ENCODE measurements at places on chromosomes 3 and 15.
A peak's percentile ranks its signal among the peaks of the same experiment; 100 is the strongest.

GRCh38 chr3:170027233-170028102, 10.3 kb upstream of the GPR160 start:
- DNase-seq: no peak

DNA sequence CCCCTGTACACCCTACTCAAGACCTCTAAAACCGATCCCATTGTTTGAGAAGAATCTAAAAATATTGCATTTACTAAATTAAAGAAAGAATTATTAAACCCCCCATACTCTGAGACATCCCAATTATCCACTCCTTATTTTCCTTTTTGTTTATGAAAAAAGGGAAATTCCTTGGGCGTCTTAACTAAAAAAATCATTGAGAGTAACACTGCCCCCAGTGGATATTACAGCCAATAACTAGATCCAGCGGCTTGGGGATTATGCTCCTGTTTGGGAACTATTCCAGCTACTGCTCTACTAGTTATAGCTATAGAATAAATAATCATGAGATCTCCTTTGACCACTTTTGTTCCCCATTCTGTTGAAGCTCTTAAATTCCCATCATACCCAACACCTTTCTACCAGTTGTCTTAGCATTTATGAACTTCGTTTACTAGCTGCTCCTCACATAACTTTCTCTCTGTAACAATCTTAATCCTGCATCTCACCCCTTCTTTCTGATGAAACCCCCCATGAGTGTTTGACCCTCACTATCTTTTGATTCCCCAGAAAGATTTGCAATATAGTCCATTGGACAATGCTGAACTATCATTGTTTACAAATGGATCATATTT, 12.7 kb upstream of the CFAP91 start:
- no peak for DNase-seq

- no peak for DNase-seq
Measured at GRCh38 chr3:55579496-55579895, 92.4 kb upstream of the WNT5A start.

GRCh38 chr3:159266779-159267178, 464.9 kb downstream of the MFSD1 start:
- DNase-seq: no peak

GRCh38 chr3:151305060-151305774, 11.4 kb downstream of the GPR87 start:
- no peak for DNase-seq

- DNase-seq: peak; percentile 31
Measured at GRCh38 chr3:126340943-126341754, 16.1 kb downstream of the KLF15 start.

DNA sequence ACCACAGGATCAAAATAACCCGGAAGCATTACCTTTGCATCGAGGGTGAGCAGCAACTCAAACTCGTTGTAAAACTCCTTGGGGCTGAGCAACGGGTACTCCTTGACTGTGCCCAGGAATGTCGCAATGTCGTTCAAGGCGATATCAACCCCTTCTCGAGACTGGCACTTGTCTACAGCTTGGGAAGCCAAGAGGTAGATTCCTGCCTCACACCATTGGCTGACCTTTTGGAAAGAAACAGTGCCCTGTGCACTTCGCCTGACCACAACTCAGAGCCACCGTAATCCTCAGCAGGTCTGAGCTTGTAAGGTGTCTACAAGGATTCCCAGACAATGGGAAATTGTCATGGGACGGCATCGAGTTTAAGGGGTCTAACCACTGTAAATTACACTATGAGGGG, 43.9 kb downstream of the B3GNT5 start:
- no peak for DNase-seq

DNA sequence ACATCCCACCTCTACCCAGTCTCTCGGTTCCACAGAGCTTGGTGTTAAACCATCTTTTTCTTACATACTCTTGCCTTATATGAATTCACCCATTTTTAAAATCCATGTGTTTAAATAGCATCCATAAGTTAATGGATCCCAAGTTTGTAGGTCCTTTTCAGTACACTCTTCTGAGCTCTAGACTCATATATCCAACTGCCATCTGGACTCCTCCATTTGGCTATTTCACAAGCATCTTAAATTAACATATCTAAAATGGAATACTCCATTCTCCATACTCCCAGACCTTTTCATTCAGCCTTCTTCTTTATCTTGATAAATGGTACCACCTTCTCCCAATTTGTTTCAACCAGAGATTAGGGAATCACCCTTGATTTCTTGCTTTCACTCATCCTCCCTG, 113.4 kb downstream of the CHST2 start:
- no peak for DNase-seq

GRCh38 chr3:33915796-33916546, 117.5 kb downstream of the PDCD6IP start:
- DNase-seq: no peak

- no peak for DNase-seq
Measured at GRCh38 chr15:60548101-60548500, 69.2 kb upstream of the ICE2 start.

GRCh38 chr3:150905339-150905738, at the start of gene MINDY4B:
Gene MINDY4B, minus strand, starts transcription at chr3:150905439. Its CDS starts 0 bp downstream, at chr3:150905439.
- no peak for DNase-seq

- DNase-seq: no peak
Measured at GRCh38 chr15:66675446-66675845, 26.6 kb upstream of the SMAD6 start.

- no peak for DNase-seq
Measured at GRCh38 chr15:55239440-55240124, 42.8 kb upstream of the RSL24D1 start.

GRCh38 chr15:55408012-55408928, at the start of the genes CCPG1 and PIERCE2:
Gene CCPG1, minus strand, starts transcription at chr15:55408359. Its CDS starts 18,935 bp downstream, at chr15:55389424.
Gene PIERCE2, plus strand, starts transcription at chr15:55408495. Its CDS starts 274 bp downstream, at chr15:55408769.
- DNase-seq: peak; percentile 96

DNA sequence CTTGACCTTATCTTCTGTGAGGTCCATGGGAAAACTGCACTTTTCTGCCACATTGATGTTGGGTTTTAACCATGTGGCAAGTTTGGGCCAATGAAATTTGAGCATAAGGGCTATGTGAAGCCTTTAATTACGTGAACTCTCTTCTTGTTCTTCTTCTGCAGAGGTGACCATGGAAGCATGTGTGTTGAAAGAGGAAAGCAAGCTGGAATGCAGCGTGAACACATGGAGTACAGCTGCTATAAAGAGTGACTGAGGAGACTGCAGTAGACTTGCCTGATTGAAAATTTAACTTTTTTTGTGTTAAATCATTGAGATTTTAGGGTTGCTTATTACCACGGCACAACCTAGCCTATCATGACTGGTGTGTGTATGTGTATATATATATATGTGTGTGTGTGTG, 347.3 kb downstream of the ZIC1 start:
- DNase-seq: no peak

DNA sequence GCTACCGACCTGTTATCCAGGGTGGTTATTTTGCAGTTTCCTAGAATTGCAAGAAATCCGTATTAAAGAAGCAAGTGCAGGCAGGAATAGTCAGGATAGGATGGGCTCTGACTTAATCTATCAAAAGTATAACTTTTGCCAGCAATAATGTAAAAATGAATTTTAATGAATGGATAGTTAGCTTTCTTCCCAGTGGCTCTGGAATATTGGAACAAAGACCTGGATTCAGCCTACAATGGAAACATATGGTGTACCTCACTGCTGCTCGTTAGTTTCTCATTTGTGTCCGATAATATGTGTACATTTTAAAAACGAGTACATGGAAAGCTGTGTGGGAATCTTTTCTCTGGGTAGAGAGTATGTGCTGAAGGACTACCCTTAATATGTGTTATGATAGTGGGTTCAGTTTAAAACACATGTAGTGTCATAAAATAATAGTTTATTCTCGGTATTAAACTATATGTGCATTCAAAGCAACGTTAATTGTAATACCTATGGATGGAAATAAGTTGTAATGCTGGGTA, 805 bp downstream of the SERPINI1 start:
- no peak for DNase-seq

DNA sequence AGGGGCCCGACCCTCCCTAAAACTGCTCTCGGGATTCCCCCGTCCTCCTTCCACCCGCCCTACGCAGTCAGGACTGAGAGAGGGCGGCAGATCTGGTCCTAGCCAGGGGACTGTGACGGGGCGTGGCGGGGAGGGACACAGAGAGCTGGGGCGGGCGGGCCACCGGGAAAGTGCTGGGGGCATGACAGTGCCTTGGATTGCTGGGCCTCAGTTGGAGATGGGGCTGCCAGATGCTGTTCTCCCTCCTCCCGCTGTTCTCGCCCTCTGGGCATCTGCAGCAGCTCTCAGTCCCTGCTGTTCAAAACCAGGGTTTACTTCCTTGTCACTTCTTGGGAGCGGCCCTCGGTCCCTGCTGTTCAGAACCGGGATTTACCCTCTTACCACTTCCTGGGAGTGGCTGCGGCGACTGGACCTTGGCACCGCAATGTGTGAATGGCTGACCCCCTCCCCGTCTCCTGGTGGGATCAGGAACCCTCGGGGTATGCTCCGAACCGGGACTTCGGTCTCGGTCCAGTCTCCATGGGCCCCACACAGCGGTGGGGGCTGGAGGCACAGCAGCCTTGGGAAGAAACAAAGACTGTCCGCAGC, 1.8 kb upstream of the RPP25 start:
- no peak for DNase-seq

- no peak for DNase-seq
Measured at GRCh38 chr15:71812966-71813722, 2.8 kb downstream of the NR2E3 start.

DNA sequence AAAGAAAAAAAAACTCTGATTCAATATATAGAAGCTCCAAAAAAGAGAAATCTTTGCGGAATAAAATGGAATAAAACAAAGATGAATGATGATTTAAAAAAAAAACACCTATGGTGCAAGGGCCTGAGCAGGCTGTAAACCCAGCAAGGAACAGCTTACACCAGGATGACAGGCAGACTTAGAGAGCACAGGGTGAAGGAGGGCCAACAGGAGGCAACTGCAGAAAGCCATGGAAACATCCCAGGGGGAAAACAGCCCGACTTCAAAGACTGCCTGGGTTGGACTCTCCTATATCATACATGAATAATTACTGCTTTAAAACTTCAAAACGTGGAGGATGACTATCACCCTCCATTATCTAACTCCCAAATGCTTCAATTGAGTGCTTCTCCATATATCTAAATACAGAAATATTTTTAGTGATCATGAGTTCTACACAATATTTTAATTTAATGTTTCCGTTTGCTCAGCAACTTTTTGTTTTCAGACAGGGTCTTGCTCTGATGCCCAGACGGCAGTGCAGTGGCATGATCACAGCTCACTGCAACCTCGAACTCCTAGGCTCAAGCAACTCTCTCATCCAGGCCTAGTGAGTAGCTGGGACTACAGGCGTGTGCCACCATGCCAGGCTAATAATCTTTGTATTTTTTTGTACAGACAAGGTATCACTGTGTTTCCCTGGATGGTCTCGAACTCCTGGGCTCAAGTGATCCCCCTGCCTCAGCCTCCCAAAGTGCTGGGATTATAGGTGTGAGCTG, 456.2 kb downstream of the TBL1XR1 start:
- DNase-seq: no peak

- DNase-seq: no peak
Measured at GRCh38 chr15:25508369-25509002, 69.7 kb upstream of the UBE3A start.

DNA sequence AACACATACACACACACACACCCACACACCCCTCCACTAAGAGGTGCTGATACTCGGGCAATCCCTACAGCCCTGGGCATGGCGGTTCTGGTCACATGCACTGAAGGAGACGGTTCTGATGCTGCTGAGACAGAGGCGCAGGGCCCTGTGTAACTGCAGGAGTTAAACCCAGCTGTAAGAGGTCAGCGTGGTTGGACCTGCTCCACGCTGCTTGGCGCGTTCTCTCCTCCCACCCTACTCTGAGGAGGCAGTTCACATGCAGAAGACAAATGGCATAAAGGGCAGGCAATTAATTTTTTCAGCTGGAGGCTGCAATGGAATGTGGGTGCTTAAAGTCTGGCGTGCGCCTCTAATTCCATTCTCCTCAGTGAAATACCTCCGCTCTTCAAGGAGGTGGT, 35.2 kb downstream of the GRK7 start:
- no peak for DNase-seq

DNA sequence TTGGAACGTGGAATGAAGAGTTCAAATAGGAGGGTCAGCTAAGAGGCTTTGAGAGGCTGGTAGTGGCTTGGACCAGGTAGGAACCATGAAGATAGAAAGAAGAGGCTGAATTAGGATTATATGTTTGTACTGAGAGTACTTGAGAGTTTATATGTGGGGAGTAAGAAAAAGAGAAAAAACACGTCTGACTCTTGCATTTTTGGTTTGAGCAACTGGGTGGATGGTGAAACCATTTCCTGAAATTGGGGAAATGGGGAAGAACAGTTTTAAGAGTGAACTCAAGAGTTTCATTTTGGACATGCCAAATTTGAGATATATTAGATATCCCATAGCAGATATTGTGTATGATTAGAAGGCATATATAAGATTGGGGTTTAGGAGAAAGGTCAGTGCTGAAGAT, 92.9 kb upstream of the TNIK start:
- DNase-seq: no peak

DNA sequence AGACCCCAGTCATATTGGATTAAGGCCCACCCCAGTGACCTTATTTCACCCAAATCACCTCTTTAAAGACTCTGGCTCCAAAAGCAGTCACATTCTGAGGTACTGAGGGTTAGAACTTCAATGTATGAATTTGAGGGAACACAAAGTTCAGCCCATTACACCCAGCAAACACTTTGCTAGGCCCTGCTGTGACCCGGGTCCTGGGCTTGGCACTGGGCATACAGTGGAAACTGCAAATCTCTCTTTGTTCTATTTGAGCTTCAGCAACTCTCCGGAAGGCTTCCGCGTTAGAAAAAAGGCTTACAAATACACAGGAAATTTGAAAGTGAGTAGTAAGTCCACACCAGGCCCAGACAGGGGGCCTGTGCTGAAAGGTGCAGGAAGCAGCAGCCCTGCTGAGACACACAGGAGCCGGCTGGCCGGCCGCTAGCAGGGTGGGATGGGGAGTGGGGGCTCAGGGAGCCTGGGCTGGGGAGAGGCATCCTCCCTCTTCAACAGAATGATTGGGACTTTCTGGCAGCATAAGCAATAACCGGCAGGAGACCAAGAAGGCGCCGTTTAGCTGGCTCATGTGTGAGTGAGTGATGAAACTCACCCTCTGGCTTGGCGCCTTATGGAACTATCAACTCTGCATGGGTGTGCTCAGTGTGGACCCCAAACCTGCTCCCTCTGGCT, 13.0 kb downstream of the LIPC start:
- no peak for DNase-seq

DNA sequence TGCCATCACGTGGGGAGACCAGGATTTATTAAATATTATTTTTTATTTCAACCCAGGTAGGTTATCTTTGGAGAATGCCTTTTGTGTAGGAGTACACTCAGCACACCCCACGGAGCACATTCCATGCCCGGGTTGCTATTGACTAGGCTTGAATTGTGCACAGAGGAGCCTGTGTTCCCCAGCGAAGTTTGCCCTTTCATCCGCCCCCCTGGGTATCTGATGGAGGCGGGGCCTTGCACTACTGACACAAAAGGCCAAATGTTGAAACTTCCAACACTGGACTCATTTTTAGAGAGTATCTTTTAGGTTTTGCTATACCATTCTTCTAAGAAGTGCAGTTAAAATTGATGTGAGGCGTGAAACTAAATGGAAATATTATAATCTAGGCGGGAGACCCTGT, 39.3 kb upstream of the PPP4R2 start:
- DNase-seq: no peak

- no peak for DNase-seq
Measured at GRCh38 chr3:58416191-58416590, 17.4 kb downstream of the PDHB start.

- DNase-seq: peak; percentile 38
Measured at GRCh38 chr3:126442856-126443242, 32.8 kb downstream of the ZXDC start.
